ENCODE measurements at places on chromosomes 13 and 19.

DNA sequence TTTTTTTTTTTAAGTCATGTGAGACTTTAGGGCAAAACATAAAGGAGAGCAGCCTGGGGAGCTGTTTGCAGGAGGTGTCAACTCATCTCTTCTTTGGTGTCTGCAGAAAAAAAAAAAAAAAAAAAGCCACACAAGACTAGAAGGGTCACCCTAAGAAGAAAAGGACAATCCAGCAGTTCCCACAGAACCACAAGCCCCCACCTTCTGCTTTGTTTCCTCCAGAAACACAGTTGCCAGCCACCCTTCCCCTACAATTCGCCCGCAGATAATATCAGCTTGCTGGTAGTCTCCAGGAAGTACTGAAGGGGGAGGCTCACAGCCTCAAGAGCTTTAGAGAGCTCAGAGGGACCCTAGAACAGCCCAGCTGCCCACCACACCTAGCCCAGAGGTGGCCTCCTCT is 22.3 kb upstream of the ZBTB7A start:
- no peak for DNase-seq

- DNase-seq: peak; percentile 43
Observed at GRCh38 chr19:2289714-2290435, 7.9 kb upstream of the PEAK3 start.

DNA sequence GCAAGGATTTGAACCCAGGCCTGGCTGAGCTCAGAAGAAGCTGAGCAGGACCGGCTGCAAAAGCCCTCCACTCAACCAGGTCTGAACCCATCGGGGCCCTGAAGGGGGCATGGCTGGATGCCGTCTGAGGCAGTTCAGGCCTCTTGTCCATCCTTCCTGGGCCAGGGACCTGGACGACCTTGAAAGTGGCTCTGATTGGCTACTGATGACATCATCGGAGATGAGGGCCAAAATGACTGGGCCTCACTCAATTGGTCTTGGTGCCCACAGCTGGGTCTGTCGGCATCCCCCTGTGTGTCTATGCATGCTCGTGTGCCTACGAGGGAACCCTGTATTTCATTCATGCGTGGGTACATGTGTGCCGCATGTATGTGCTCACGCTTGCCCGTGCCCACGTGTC is 71.8 kb downstream of the PTPRS start:
- no peak for DNase-seq

- DNase-seq: peak; percentile 3
Observed at GRCh38 chr19:5057860-5058259, 88.9 kb downstream of the KDM4B start.

- no peak for DNase-seq
Observed at GRCh38 chr19:651114-651818, 11.6 kb downstream of the FGF22 start.

GRCh38 chr13:94481941-94482340 is 2.5 kb upstream of the DCT start:
- DNase-seq: no peak

- no peak for DNase-seq
Observed at GRCh38 chr13:35388441-35389355, 87.8 kb downstream of the MAB21L1 start.

- no peak for DNase-seq
Observed at GRCh38 chr19:29084266-29084665, 128.7 kb downstream of the UQCRFS1 start.

DNA sequence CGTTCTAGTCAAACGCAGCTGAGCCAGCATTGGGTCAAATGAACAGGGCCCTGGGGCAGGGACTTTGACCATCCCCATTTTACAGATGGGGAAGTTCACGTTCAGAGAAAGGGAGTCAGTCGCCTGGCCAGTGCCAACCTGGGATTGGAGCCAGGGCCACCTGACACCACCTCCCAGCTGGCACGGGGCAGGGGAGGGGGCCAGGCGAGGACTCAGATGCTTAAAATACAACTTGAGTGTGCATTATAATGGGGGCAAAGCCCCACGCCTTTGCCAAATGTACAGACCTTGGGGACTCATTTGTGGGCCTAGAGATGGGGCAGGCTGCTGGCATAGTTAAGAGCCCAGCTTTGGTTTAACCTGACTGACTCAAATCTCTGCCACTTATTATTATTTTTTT is 14.6 kb downstream of the PRR12 start:
- no peak for DNase-seq

DNA sequence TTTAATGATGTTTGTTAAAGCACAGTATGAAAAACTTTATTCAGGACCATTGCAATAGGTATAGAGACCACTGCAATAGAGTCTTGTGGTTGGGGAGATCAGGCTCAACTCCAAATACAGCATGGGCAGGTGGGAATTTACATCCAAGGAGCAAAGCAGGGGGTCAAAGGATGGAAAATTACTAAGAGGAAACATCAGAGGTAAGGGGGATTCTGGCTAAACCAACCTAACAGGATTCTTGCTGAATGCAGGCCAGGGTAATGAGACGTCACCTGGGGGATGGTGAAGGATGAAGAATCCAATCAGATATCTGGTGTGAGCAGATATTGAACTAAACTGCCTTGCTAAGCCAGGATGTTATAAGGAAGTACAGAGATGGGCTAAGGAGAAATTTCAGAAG is 126.6 kb upstream of the MIR17HG start:
- no peak for DNase-seq

- DNase-seq: no peak
Observed at GRCh38 chr13:102548811-102549210, 48.0 kb upstream of the TPP2 start.

- no peak for DNase-seq
Observed at GRCh38 chr19:42411581-42412178, 15.5 kb downstream of the LIPE start.

- DNase-seq: no peak
Observed at GRCh38 chr13:43353631-43354030, 330.2 kb downstream of the DNAJC15 start.

DNA sequence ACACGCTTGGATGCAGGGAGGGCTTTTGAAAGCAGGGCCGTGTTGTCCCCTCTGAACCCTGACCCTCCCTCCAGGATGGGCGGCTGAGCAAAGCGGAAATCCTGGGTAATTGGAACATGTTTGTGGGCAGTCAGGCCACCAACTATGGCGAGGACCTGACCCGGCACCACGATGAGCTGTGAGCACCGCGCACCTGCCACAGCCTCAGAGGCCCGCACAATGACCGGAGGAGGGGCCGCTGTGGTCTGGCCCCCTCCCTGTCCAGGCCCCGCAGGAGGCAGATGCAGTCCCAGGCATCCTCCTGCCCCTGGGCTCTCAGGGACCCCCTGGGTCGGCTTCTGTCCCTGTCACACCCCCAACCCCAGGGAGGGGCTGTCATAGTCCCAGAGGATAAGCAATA is 15.2 kb downstream of the RCN3 start:
- DNase-seq: no peak

- no peak for DNase-seq
Observed at GRCh38 chr13:60169239-60170031, 5.7 kb upstream of the DIAPH3 start.

- no peak for DNase-seq
Observed at GRCh38 chr13:59442944-59443486, 720.7 kb downstream of the DIAPH3 start.

DNA sequence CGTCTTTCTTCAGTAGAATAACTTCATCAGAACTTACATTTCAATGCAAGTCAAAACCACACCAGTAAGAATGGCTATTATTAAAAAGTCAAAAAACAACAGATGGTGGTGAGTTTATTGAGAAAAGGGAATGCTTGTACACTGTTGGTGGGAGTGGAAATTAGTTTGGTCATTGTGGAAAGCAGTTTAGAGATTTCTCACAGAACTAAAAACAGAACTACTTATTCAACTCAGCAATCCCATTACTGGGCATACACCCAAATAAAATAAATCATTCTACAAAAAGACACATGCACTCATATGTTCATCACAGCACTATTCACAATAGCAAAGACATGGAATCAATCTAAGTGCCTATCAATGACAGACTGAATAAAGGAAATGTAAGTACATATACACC is 231.2 kb downstream of the NHLRC3 start:
- no peak for DNase-seq

- no peak for DNase-seq
Observed at GRCh38 chr19:4654437-4655361, 15.4 kb downstream of the TNFAIP8L1 start.
